ENCODE measurements at places on chromosomes 4 and X. TPM values are rescaled to one million over a fixed set of nuclear protein-coding genes. Genes with fewer than 3 reads are reported as not detected.

- no peaks in the 10 kb centered on the region for H3K4me1 ChIP-seq
- DNase-seq, result peak; percentile 60
- no peaks in the 10 kb centered on the region for H3K36me3 ChIP-seq
- no peak overlapping the region for H3K27ac ChIP-seq
- no peak overlapping the region for H3K4me3 ChIP-seq
These were observed 9.9 kb downstream of the CFAP99 start for GRCh38 chr4:2428496-2429213.

- peak overlapping the region; percentile 95 for H3K27ac ChIP-seq
- DNase-seq, result peak; percentile 21
- H3K36me3 ChIP-seq, result peaks cover 3% of the 10 kb centered on the region
- no peaks in the 10 kb centered on the region for H3K27me3 ChIP-seq
- peak overlapping the region; percentile 76 for H3K4me3 ChIP-seq
These were observed 409 bp downstream of the UGDH start for GRCh38 chr4:39526765-39527295.

- H3K4me3 ChIP-seq, result no peak overlapping the region
- no peak overlapping the region for H3K27ac ChIP-seq
- H3K36me3 ChIP-seq, result no peaks in the 10 kb centered on the region
- no peaks in the 10 kb centered on the region for H3K27me3 ChIP-seq
These were observed 8.5 kb downstream of the FMR1 start for GRCh38 chrX:147920161-147920666.

DNA sequence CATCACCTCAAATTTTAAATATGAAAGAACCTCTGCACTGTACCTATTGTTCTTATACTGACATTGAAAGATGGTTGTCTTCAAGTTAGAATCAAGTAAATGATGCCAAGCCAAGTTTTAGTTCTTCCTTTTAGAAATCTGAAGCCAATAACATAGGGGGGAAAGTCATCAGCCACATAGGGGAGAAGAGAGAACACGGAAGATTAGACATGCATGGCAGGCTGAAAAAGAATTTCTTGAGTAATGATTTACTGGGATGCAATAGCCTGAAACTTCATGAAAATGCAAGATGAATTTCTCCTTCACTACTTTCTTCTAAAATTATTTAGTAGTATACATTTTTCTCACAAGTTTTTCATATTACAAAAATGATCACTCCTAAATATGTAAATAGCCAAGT lies 13.6 kb upstream of the EPGN start:
- H3K36me3 ChIP-seq, result no peaks in the 10 kb centered on the region
- H3K27me3 ChIP-seq, result no peaks in the 10 kb centered on the region
- H3K4me3 ChIP-seq, result no peak overlapping the region
- no peak for DNase-seq

- H3K4me3 ChIP-seq, result no peak overlapping the region
- H3K27ac ChIP-seq, result no peak overlapping the region
- H3K4me1 ChIP-seq, result no peaks in the 10 kb centered on the region
- no peaks in the 10 kb centered on the region for H3K27me3 ChIP-seq
- no peaks in the 10 kb centered on the region for H3K36me3 ChIP-seq
- DNase-seq, result no peak
These were observed 8.7 kb upstream of the ZNF674 start for GRCh38 chrX:46553935-46554334.

DNA sequence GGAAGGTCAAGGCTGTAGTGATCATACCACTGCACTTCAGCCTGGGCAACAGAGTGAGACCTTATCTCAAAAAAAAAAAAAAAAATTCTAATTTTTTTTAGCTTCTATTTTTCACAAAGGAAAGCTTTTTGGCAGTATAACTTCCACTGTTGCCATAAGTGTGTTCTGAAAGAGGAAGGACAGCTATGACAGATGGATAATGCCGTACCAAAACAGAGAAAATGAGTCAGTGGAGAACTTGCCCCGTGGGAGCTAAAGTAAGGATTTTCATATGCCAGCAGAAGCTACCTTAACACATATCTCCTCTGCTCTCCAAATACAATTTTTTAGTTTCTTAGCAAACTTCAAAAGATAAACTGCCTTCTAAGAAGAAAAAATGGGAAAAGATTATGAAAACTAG lies 43.7 kb downstream of the RPS3A start:
- no peaks in the 10 kb centered on the region for H3K36me3 ChIP-seq
- no peak overlapping the region for H3K4me3 ChIP-seq
- H3K4me1 ChIP-seq, result no peaks in the 10 kb centered on the region
- H3K27me3 ChIP-seq, result no peaks in the 10 kb centered on the region

- no peaks in the 10 kb centered on the region for H3K4me1 ChIP-seq
- no peak for DNase-seq
These were observed 52.8 kb upstream of the SRPX start for GRCh38 chrX:38273453-38273852.

DNA sequence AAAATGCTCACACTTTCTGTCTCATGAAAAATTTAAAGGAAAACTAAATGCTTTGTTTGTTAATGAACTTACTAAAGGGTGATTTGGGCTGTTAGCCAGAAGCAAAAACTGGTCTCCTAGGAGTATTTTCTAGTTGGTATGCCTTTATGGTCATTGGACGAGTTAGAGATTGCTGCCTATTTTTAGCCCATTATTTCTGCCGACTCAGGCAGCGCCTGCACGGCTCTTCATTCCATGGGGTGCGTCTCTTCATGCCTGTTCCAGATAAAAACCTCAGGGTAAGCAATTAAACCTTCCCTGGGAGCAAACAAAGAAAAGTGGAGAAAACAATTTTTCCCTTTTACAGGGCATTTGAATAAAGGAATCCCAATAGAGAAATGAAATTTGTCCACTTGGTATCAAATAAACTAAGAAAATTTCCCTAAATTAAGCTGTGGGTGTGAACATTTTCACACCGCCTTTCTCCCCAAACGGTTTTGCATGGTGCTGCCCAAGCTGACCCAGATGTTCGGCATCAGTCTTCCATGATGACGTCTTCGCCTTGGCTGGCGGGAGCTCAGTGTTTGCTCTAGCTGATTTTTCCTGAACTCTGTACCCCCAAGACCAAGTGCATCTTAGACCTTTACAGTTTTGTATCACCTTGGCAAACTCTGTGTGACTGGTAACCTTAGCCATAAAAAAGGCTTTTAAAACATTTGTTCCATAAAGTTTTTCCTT lies 61.7 kb upstream of the ADGRG2 start:
- no peak for DNase-seq
- H3K27me3 ChIP-seq, result no peaks in the 10 kb centered on the region
- H3K36me3 ChIP-seq, result no peaks in the 10 kb centered on the region

- H3K4me3 ChIP-seq, result no peak within 1 kb of the TSS
- H3K27me3 ChIP-seq, result no peaks in the 10 kb centered on the region
- no peaks in the 10 kb centered on the region for H3K4me1 ChIP-seq
- no peaks in the 10 kb centered on the region for H3K36me3 ChIP-seq
- no peak within 1 kb of the TSS for H3K27ac ChIP-seq
These were observed at the start of gene DIPK2B for GRCh38 chrX:45200741-45201234. Gene DIPK2B (minus strand): TSS chrX:45200876. CDS start chrX:45200826, 50 bp downstream.

DNA sequence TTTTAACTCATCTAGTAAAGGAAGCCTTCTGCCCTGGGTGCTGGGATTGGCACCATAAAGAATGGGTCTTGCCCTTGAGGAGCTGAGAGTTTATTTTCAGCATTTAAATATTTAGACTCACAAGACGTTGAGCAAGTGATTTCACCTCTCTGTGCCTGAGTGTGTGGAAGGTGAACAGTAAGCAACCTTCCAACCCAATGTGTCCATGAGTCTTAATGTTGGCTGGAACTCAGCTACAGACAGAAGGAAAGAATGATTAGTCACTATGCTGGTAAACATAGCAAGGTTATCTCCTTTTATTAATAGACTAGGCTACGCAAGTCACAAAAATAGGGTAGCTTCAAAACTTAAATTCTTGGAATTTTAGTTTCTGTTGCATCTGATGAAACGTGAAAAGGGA lies 277.4 kb upstream of the GATB start:
- H3K27me3 ChIP-seq, result no peaks in the 10 kb centered on the region
- H3K4me1 ChIP-seq, result no peaks in the 10 kb centered on the region
- no peak overlapping the region for H3K4me3 ChIP-seq

DNA sequence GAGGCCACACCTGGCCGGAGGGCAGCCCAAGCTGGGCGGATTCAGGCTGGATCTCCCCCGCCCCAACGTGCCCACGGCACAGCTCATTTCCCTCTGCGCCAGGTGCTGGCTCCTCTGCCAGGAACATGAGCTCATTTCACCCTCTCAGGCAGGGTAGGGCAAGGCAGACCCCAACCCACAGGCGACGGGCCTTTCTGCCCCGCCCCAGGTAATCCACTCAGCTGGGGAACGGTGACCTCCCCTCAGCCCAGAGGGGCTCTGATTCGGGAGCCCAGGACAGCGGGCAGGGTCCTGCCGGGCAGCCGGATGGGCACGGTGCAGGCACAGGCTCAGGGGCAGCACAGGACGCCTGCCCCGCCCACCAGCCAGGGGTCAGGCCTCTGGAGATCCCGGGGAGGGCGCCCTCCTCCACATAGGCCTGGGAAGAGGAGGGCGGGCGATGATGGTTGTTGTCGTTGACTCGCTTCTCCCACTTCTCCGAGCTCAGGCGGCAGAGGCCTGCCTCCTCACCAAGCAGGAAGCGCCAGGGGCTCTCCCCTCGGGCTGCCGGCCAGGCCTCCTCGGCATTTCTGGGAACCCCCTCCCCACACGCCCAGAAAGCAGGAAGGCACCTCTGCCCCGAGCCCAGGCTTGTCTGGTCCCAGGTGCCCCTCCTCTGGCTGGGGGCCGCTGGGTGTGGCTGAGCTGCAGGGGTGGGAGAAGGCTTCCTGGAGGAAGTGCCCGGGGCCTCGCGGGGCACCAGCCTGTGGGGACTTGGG lies 31.1 kb downstream of the TACC3 start:
- peaks cover 13% of the 10 kb centered on the region for H3K4me1 ChIP-seq
- no peak overlapping the region for H3K4me3 ChIP-seq
- no peaks in the 10 kb centered on the region for H3K36me3 ChIP-seq
- H3K27me3 ChIP-seq, result peaks cover 12% of the 10 kb centered on the region
- H3K27ac ChIP-seq, result no peak overlapping the region

DNA sequence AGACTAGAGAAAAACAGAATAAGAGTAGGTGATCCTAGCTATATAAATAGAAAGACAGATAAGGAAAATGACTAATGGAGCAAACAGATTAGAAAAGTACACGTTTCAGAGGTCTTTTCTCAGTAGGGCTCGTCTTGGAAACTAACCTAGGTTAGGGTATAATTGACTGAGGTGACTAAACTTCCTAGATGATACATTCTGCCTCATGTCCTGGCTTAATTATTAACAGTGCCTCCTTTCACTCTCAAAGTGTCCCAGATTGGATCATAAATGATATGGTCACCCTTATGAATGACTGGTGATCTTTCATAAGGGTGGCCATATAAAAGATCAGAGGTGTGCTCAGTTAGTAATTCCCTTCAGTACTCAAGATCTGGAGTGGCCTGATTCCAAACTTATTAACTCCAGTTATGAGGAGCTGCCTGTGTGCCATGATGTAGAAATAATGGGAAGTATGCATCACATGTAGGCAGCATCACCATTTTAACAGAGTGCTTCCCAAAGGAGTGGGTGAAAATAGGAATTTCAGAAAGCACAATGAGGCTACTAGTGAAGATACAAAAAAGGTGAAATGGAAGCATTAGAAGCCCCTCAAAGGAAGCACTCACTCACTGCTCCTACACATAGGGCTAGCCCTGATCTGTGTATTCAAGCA lies 14.7 kb upstream of the GRIA3 start:
- no peak for DNase-seq
- H3K4me3 ChIP-seq, result no peak overlapping the region
- no peaks in the 10 kb centered on the region for H3K36me3 ChIP-seq
- H3K27me3 ChIP-seq, result no peaks in the 10 kb centered on the region

DNA sequence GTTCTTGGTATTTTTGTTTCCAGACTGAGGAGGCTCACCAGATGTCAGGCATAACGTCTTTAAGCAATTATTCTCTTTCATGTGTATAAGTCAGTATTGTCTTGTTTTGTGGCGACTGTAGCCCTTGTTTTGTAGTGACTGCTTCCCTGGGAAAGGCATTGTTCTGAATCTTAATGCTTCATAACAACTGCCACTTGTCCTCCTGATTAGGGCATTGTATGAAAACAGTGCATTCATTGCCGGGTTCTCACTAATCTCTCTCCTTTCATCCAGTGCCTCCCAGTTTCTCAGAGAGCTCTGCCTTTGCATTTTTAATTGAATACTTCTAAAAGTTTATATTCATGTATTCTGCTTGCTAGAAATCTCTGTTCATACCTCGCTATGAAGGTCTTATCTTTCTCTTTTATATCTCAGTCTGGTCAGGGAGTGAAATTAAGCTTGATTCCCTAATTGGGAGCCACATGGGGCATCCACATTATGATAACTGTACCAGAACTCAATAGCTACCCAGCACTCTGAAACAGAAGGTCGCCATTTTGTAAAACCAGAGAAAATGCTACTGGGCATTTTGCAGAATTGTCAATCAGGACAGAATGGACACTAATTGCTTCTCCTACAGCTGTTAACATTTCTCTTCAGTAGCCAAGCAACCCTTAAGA lies 149.8 kb downstream of the GBA3 start:
- H3K27me3 ChIP-seq, result no peaks in the 10 kb centered on the region
- no peak overlapping the region for H3K27ac ChIP-seq
- DNase-seq, result no peak
- no peaks in the 10 kb centered on the region for H3K4me1 ChIP-seq

GRCh38 chrX:133937022-133937421 lies 48.4 kb downstream of the GPC3 start:
- no peak for DNase-seq
- no peak overlapping the region for H3K27ac ChIP-seq
- no peaks in the 10 kb centered on the region for H3K27me3 ChIP-seq
- H3K36me3 ChIP-seq, result no peaks in the 10 kb centered on the region
- H3K4me3 ChIP-seq, result no peak overlapping the region

- H3K27ac ChIP-seq, result no peak overlapping the region
- no peak overlapping the region for H3K4me3 ChIP-seq
- H3K4me1 ChIP-seq, result peaks cover 8% of the 10 kb centered on the region
- no peaks in the 10 kb centered on the region for H3K36me3 ChIP-seq
- DNase-seq, result no peak
These were observed 2.3 kb downstream of the SLC26A1 start for GRCh38 chr4:990746-991367.

GRCh38 chr4:111573386-111573785 lies 571.9 kb upstream of the FAM241A start:
- H3K27me3 ChIP-seq, result no peaks in the 10 kb centered on the region
- no peaks in the 10 kb centered on the region for H3K4me1 ChIP-seq
- no peak overlapping the region for H3K27ac ChIP-seq

GRCh38 chrX:49079489-49080428 lies at the start of gene WDR45:
Gene WDR45 (minus strand): TSS chrX:49079887. CDS start chrX:49078095, 1,792 bp downstream.
- H3K27ac ChIP-seq, result peak within 1 kb of the TSS; percentile 92
- H3K4me3 ChIP-seq, result peak within 1 kb of the TSS; percentile 60
- H3K27me3 ChIP-seq, result no peaks in the 10 kb centered on the region
- DNase-seq, result peak; percentile 68

DNA sequence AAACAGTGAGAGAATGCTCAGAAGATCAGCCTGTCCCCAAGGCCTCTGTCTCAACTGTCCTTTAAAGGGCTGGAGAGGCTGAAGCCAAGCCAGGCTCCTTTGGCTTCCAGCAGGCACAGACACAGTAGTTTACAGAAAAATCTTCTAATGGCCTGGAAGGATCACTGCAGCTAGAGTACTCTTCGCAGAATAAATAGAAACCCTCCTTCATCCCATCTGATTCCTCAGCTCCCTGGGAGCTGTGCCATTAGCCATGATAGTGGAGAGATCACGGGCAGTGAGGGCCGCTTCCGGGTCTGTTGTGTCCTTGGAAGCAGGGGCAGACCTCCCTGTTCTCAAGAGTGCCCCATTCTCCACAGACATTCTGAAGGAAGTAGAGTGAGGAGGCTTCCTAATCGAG lies 63.1 kb downstream of the CCNI start:
- H3K4me3 ChIP-seq, result no peak overlapping the region
- peaks cover 37% of the 10 kb centered on the region for H3K4me1 ChIP-seq
- H3K27ac ChIP-seq, result no peak overlapping the region
- H3K36me3 ChIP-seq, result peaks cover 14% of the 10 kb centered on the region

SYP gene
- 2.1 TPM for total RNA-seq

LGI2 gene
- 4.8 TPM for total RNA-seq

NRK gene
- 16.1 TPM for total RNA-seq

ARHGAP10 gene
- total RNA-seq, result 22.0 TPM

MAGEA6 gene
- total RNA-seq, result not detected

ETDB gene
- total RNA-seq, result not detected

CLNK gene
- total RNA-seq, result 0.15 TPM
